ENCODE measurements at places on chromosomes 7 and 10.

GRCh38 chr7:13879994-13880686 lies 109.3 kb downstream of the ETV1 start:
- peak; percentile 3 for DNase-seq

- DNase-seq: no peak
Observed at GRCh38 chr7:96578606-96579005, 131.0 kb downstream of the SEM1 start.

- peak; percentile 85 for DNase-seq
Observed at GRCh38 chr10:97574374-97575126, 2.0 kb downstream of the ANKRD2 start.

GRCh38 chr7:69927461-69927860 lies 329.2 kb downstream of the AUTS2 start:
- no peak for DNase-seq

DNA sequence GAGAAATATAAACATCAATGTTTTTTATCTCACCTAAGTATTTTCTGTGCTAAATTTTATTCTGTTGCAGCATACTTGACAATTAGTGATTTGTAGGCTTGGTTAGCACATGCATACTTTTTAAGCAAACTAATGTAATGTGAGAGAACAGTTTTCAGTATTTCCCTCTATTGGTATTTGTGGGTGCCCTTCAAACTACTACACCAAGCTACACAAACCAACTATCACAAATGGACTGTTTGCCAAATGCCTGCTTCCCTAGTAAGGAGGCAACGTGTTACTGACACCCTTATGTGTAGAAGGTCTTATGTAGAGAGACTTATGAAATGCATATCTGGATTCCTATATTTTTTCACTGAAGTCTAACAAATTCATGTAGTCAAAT lies 98.4 kb upstream of the FZD1 start:
- no peak for DNase-seq

- DNase-seq: no peak
Observed at GRCh38 chr7:151692721-151693120, 173.0 kb upstream of the RHEB start.

DNA sequence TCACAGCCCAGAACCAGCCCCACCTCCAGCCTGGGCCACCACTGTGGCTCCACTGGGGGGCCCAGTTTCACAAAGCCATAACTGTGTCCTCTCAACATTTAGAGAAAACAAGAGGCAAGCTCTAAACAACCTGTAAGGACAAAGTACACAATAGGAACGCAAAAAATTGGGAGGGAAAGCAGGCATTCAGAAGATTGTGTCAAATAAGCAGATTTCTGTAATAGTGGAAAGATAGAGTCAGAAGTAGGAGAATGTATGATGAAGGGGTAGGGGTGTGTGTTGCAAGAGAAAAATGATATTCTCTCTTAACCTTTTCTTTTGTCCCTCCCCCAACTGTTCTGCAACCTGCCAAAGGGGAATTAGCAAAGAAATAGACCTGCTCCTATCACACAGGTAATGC lies 449.9 kb upstream of the NPVF start:
- DNase-seq: no peak
